BJ (cell line): ENCODE measurements at places on chromosomes 7 and 10. TPM values are rescaled to one million over a fixed set of nuclear protein-coding genes. Genes with fewer than 3 reads are reported as not detected.

DNA sequence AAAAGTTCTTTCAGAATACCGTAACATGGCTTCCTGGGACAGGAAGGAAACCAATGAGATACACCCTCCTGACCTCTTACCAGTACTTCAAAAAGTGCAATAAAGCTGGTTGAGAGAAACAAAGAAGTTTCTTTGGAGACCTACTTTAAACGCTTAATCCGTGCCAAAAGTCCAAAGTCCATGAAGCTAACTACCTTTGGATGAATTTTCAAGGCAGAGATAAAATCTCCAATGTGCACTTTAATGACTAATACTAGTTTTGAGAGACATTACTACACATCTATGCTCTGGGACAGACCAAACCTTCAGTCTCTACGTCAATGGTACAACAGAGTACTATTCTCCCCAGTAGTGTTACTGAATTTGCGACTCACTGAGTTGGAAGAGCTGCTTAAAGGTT, 46.1 kb downstream of the UBE2H start:
- DNase-seq: no peak

DNA sequence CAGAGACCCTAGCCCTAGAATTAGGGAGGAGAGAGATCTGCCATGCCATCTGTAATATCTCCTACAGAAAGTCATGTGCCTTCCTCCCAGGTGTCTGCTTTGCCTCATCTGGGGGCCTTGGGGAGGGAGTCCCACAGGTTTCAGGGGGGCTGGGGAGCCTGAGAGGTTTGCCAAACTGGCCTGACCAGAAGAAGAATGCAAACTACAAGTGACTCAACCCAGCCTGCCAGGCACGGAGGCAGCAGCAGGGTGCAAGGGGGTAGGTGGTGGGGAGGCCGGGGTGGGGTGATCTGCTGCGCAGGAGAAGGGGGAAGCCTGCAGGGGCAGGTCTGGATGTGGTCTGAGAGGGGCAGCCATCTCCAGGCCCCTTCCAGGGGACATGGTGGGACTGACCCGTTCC, 9.6 kb upstream of the TRIM8 start:
- no peak for DNase-seq

DNA sequence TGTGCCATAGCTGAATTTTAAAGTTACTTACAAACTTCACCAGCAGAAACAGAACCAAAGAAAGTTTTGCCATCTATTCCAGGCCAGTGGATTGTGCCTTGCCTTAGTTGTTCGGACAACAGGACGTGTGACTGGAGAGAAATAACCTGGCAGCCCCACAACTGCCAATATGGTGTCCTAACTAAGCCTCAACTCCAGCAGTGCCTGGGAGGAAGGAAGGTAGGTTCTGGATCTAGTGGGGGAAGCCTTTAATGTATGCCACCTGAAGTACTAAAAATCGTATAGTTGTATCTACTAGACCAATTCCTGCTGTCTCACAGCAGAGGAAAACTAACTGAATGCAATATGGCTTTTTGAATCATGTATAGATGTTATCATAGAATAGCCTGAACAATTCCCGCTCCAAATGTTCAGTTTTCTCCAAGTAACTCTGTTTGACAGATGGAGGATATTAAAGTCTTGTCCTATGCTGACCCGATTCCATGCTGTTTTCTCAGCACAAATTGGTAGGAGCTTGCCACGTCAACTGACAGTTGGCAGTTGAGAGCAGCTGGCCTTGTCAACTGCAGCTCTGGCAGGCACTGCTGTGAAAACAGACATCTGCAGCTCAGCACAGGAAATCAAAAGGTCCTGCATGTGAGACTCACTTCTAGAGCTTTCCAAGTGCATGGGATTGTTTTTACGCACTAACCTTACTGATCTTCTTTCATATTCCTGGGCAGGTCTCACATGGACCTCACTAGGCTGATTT, 84.5 kb upstream of the WNT16 start:
- DNase-seq: no peak

PPP2R2D gene
- 27.6 and 31.2 TPM in 2 replicates for polyA plus RNA-seq

ITGA8 gene
- 10.1 and 11.3 TPM in 2 replicates for polyA plus RNA-seq

GRCh38 chr10:121027371-121027770, 176.2 kb downstream of the WDR11 start:
- no peak for DNase-seq

GRCh38 chr7:55065511-55066229, 46.9 kb downstream of the EGFR start:
- no peak for DNase-seq

DNA sequence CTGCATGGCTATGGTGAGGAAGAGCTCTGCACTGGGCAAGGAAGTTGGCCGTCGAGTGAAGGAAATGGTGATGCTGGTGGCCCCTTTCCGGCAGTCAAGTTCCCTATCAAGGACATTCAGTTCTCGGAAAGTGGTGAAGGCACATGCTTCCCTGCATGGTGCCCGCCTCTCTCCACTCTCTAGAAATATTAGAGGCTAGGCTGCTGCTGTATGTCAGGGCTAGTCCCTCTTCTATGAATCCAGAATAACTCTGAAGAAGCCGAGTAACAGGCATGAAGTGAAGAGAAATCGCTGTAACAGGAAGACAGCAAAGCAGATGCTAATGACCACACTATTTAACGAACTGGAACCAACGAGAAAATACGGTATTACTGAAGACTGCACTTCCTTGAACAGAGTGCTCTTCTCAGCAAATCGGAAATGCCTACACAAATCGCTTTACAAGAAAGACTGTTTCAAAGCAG, 5.4 kb downstream of the IDI1 start:
- DNase-seq: no peak

HUS1 gene
- 14.1 and 23.7 TPM in 2 replicates for polyA plus RNA-seq

DNA sequence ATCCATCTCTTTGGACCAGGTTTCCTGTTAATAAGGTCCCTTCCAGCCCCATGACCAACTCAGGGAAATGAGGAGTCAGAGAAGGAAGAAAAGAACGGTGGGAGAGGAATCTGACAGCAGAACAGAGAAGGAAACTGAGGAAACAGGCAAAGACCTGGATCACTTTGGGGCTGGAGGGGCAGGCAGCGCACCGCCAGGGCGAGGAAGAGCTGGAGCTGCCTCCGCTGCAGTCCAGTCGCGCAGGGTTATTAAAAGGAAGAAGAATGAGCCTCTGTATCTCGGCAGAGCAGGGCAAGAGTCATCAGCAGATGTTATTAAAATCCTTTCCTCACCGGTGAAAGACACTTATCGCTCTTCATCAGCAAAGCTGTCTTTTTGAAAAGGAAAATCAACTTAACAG, 37.7 kb upstream of the R3HCC1L start:
- no peak for DNase-seq

FAM180A gene
- polyA plus RNA-seq: 2.0 and 2.1 TPM in 2 replicates

TFPI2 gene
- polyA plus RNA-seq: 113 and 143 TPM in 2 replicates

DNA sequence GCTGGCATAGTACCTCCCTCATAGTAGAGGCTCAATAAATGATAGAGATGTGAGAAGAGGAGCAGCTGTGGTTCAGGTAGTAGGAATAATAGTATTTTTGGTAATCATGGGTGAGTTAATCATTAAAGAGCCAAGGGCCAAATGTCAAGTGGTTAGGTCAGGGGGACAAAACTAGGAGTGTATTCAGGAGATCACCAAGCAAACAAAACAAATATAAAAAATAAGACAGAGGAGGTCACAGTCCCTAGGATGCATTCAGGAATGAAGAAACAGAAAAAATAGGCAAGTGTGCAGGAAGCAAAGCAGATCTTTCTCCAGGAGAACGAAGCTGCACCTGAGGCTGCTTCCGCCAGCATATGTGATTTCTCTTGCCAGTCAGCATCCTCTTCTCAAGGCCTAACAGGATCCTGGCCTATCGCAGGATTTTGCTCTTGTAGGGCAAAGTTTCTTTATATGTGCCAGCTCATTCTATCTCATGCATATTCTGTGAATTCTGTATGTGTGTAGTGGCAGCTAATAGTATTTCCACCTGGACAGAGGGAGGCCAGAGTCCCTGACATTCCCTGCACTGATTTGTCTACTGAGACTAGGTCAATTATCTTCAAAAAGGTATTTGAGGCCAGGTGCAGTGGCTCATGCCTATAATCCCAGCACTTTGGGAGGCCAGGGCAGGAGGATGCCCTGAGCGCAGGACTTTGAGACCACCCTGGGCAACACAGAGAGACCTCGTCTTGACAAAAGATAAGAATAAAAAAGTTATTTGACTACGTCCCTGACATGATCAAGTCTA, 82.7 kb downstream of the AKR1D1 start:
- no peak for DNase-seq

DNA sequence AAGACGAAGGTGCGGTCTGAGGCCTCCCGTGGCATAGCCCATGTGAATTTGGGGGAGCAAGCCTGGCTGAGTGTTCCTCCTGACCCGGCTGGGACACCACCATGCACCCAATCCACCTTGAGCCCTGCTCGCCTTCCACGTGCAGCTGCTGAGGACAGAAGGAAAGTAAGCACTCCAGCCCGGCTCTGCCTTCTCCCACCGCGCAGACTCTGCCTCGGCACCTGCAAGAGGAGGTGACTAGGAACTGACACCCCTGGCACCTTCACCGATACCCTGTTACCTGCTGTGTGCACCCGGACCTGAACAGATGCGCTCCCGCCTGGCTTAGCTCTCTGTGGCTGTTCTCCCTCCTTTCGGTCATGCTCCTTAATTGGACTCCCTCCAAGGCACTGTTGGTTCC, 57.0 kb upstream of the OPN4 start:
- no peak for DNase-seq
